ENCODE measurements at places on chromosomes 11 and 22. TPM values are rescaled to one million over a fixed set of nuclear protein-coding genes. Genes with fewer than 3 reads are reported as not detected.

GRCh38 chr11:58597486-58598144 lies 18.8 kb downstream of the ZFP91 start:
- no peak for DNase-seq

DNA sequence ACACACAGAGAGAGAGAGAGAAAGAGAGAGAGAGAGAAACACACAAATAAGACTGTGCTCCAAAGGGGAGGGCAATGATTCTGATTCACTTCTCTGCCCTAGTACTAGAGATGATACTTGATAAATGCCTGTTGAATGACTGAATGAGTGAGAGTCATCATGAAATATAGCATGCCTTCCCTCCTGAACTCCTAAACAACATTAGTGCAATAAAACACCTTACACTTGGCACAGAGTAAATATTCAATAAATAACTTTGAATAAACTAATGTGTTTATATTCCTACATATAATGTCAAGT lies 511.2 kb upstream of the RAG2 start:
- DNase-seq, result no peak

- DNase-seq, result no peak
These were observed 2.7 kb downstream of the SIK3 start for GRCh38 chr11:117095284-117096161.

- DNase-seq, result no peak
These were observed 5.0 kb downstream of the CRELD2 start for GRCh38 chr22:49923445-49923844.

DNA sequence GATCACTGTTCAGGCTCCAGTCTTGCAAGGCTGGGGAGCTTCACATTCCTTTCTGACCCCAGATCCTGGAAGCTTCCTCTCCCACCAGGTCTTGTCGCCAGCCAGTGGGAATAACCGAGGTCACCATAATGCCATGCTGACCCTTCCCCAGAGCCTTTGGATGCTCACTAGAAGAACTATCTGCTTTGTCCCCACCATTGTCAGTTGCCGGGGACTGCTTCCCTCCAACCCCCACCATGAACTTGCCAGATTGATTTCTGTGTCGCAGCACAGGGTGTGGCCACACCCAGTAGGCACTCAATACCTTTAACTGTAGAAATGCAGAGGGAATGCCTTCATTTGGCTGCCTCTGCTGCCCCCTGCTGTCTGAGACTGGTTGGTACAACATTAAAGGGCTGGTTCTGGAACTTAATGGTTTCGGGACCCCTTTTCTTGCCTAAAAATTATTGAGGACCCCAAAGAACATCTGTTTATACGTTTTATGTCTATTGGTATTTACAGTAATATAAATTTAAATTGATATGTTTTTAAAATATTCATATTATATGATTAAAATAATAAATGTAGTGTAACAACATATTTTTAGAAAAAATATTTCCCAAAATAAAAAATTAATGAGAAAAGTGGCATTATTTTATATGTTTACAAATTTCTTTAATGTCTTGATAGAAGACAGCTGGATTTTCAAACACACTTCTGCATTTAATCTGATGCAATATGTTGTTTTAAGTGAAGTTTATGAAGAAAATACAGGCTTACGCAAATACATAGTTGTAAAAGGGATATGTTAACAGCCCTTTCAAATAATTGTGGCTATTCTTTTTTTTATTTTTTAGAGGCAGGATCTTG lies 6.7 kb upstream of the GDPD5 start:
- DNase-seq, result peak; percentile 80

UPK2 gene
- total RNA-seq, result not detected

CRYBA4 gene
- total RNA-seq, result not detected

All from right atrium auricular region (tissue), 2 donors.